ENCODE measurements at places on chromosomes 1 and 21.

GRCh38 chr1:176136891-176137290, 70.2 kb downstream of the COP1 start:
- no peak for DNase-seq

- no peak for DNase-seq
Observed at GRCh38 chr1:10904396-10905358, 107.8 kb upstream of the TARDBP start.

- DNase-seq, result no peak
Observed at GRCh38 chr1:98406352-98407088, 255.0 kb upstream of the SNX7 start.

DNA sequence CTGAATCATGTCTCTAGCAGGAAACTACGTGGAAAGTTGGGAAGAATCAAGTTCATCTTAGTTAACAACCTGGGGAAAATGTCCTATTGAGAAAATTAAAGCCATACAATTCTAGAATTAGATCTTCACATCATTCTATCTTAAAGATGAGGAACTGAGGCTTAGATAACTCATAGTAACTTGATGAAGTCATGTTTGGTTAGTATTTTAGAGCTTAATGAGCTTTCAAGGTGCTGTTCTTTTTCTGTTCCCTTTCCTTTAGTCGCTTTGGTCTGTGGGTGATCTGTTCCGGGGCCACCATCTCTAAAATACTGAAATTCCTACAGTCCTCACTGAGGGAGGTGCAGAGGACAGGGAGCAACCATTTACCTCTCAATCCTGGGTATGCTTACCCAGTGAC, 4.3 kb upstream of the GLUL start:
- no peak for DNase-seq

- DNase-seq, result no peak
Observed at GRCh38 chr1:111879081-111879480, 110.4 kb downstream of the KCND3 start.

DNA sequence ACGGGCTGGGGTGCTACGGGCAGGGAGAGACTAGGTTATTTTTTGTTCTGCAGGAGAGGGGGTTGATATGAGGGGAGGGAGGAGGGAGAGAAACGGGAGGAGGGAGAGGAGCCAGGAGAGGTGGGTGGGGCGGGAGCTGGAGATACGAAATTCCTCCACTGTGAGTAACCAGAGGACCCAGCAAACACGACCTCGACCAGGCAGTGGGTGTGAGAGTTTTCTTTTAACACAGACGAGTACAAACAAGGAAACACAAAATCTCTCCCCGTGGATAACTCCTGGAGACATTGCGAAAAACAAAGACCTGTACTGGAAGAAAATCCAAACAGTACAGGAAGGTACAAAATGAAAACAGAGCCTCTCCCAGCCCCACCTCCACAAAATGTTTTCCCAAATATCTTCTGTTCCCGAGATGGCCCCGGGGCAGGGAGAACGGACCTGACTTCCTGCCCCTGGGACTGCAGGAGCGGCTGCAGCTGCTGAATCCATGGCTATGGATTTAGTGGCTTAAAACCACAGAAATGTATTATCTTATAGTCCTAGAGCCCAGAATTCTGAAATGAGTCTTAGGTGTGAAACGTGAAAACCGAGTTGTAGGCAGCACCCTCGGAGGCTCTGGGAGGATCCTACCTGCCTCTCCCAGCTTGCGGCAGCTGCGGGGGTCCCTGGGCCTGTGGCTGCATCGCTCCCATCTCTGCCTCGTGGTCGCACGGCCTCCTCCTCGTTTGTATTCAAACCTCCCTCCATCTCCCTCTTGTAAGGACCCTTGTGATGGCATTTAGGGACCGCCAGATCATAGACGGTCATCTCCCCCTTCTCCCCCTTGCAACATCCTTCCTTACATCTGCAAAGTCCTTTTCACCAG, 82.2 kb downstream of the RIPK4 start:
- DNase-seq, result no peak

DNA sequence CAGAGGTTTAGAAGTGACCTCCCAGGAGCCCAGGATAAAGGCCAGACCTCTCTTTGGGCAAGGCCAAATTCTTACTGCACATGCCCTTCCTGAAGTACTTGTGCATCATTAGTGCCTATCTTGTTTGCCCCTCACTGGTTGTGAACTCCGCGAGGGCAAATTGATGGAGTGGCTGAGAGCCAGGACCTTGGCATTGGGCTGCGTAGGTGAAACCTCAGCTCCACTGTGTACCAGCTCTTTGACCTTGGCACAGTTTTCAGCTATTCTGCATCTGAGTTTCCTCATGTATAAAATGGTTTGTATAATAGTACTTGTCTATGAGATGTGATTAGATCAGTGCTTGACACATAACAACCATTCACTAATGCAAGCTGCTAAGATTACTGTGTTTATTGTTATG, 11.5 kb downstream of the OTUD3 start:
- DNase-seq, result no peak

GRCh38 chr1:23416964-23417363, 7.6 kb downstream of the TCEA3 start:
- DNase-seq, result no peak

DNA sequence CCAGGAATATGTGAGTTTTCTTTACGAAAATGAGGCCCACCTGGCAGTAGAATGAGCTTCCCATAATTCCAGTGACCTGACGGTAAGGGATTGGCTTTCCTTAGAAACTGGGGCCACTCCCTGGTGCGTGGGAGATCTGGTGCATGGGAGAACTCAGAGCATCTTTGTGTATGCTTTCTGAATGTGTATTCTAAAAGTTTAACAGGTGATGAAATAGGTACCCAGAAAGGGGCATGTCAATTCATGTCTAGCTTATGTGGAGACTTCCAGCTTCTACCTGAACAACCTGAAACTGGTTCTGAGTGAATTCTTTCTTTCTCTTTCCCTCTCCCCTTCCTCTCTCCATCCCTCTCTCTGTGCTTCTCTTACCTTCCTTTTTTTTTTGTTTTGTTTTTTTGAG, 15.2 kb upstream of the FCRLA start:
- no peak for DNase-seq

- DNase-seq, result no peak
Observed at GRCh38 chr1:30040081-30041019, 683.0 kb downstream of the MATN1 start.

All from endothelial cell of umbilical vein (primary cell).